Activated CD4-positive, alpha-beta T cell treated with anti-CD3 and anti-CD28 coated beads for 24 hours (primary cell): ENCODE measurements at places on chromosomes 7 and 10.

- no peak for DNase-seq
Observed at GRCh38 chr10:86899132-86899531, 58.3 kb downstream of the MMRN2 start.

DNA sequence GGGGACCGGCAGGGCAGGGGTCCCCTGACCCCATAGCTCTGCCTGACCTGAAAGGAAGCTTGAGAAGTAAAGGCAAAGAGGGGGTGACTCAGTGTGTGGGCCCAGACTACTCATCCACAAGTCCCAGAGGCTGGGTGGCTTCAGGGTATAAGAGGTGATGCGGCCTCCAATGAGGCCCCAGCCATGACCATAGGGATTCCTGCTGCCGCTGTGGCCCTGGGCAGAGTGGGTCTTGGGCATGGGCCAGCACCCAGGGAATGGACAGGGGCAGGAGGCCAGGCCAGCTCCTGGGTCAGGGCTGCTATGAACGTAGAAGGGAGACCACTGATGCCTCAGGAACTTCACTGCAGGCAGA lies 64.4 kb upstream of the EBF3 start:
- no peak for DNase-seq

DNA sequence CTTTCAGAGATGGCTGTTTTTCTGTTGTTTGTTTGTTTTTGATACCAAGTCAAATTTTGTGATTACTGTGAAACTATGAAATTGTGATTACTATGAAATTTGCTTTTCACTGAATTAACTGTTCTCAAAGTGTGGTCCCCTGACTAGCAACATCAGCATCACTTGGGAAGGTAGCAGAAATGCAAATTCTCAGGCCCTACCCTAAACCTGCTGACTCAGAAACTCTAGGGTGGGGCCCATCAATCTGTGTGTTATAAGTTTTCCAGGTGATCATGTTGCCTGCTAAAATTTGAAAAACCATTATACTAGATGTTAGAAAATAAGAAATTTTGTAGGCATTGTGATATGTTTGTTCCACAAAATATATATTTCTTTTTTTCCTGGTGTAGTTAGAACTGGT lies 1.2 kb downstream of the IFIT1B start:
- no peak for DNase-seq

DNA sequence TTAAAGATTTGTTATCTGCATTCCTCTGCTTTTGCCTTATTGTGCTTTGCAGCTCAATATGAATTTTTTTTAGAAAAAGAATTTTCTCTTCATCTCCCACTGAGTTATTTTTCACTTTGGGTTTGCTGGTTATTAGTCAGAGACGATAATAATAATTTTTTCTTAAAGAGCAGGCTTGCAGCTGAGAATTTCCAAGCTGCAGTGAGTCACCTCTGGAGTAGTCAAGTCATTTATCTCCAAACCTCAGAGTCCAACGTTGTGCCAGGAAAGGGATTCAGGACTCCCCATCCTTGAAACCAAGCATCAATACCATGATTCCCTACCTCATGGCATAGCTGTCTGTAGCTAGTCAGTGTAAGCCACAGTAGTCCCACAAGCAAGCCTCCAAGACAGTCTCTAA lies 15.2 kb upstream of the EGR2 start:
- no peak for DNase-seq

DNA sequence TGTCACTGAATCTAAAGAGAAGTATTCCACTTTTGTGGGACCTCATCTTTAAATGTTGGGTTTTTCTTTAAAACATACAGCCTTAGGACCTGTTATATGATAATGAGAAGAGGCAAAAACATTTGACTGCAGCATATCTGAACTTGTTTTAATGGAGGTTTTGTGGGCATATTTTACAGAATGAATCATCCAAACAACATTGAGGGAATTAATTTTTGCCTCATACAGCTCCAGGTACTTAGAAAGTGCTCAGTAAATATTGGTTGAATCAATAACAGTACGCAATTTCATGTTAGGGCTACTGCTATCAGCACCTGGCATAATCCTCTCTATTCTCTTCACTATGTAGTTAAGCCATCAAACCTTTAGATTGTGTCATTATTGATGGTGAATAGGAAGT lies 115.9 kb downstream of the MALRD1 start:
- DNase-seq, result no peak

GRCh38 chr10:90424730-90425129 lies 433.1 kb downstream of the HTR7 start:
- no peak for DNase-seq

DNA sequence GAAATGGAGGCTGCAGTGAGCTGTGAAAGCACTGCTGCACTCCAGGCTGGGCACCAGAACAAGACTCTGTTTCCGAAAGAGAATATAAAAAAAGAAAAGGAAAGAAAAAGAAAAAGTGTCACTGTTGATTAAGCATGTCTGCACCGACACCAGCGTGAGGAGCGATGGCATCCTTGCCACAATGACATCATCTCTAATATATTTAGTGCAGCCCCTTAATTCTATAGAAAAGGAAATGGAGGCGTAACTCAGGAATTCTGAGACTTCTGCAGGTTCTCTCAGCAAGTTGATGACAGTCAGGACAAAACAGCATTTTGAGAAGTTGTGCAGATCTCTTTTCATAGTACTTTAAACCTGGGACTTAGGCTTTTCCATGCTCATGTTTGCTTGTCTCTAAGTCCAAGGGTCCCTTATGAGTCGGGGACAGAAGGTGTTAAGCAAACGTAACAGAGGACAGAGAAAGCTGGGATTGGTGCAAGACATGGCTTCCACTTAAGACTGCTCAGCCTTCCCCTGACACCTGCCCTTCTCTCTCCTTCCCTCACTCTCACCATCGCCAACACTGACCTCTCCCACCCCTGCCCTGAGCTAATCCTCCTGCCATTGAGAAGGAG lies 16.9 kb upstream of the ANKRD1 start:
- no peak for DNase-seq

- no peak for DNase-seq
Observed at GRCh38 chr10:45470098-45471012, 96.3 kb downstream of the ALOX5 start.

- no peak for DNase-seq
Observed at GRCh38 chr7:155766966-155767916, 45.0 kb downstream of the SHH start.

DNA sequence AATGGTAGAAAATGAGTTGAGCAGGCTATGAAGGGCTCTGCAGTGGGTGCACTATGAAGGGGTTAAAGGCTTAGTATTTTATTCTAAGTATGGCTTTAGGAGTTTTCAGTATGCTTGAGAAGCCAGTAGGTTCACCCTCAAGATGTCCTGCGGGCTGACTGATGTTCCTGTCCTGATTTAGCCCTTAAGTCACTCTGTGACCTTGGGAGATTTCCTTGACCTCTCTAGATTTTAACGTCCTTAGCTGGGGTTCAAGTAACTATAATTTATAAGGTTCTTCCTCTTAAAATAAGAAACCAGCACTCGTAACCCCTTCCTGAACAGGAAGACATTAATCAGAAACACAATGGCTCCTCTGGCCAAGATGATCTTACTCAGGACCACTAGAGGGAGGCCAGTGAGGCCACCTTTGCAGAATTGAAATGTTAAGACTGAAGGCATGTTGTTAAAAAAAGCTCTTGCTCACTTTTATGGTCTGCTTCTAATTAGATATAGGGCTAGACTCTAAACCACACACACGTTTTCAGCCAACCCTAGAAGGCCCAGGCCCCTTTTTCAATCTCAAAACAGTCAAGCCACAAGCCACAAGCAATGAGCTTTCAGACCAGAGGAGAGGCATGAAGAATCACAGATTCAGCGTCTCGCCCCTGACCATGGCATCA lies 41.9 kb downstream of the CDK1 start:
- no peak for DNase-seq

DNA sequence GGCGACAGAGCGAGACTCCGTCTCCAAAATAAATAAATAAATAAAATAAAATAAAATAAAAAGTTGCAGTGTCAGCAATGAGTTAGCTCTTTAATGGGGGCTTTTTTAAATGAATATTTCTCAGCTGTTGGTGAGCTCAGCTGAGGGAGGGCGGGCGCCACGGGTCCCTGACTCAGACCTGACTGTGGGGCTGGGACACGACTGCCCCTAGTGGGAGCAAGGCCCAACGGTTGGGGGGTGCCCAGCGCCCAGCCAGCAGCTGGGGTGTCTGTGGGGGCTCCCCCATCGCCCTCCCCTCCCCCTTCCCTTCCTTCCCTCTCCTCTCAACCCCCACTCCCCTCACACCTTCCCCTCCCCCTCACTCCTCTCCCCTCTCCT lies 46.6 kb downstream of the PWWP2B start:
- DNase-seq, result peak; percentile 57

DNA sequence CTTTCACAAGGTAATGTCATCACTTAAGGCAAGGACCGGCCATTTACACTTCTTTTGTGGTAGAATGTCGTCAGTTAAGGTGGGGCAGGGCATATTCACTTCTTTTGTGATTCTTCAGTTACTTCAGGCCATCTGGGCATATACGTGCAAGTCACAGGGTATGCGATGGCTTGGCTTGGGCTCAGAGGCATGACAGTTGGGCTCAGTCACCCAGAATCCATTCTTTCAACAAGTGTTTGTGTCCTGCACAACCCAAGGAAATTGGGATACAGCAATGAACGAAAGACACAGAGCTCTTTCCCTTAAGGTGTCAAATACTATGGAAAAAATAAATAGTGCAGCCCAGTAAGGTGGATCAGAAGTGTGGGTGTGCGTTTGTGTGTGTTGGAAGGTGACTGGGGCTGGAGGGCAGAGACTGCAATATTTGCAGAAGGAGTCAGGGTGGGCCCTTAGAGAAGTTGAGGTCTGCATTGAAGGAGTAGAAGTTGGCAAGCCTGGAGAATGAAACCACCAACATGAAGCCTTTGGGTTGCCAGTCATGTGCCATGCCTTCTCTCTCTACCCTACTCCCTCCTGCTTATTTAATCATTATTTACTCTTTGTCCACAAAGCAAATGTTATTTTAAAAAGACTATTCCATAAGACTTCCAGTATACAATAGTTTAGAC lies 222.8 kb upstream of the PRKCQ start:
- DNase-seq, result no peak

GRCh38 chr7:45581271-45581780 lies 7.2 kb downstream of the ADCY1 start:
- no peak for DNase-seq

DNA sequence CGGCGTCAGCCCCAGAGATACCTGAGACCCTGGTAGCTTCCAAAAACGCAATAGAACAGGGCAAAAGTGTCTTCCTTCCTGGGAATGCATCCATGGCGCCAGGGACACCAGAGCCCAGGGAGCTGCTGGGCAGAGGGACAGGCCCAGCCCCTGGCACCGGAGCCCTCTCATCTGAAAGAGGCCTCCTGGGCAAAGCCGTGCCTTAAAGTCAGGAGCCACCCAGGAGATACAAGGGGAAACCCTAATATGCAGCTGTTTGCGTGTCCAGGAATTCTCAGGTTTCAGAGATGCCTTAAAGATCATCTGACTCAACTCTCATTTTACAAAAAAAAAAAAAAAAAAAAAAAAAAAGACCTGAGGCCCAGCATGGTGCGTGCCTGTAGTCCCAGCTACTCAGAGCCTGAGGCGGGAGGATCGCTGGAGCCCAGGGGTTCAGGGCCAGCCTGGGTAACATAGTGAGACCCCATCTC lies 28.0 kb downstream of the NUDT1 start:
- no peak for DNase-seq

- no peak for DNase-seq
Observed at GRCh38 chr7:72435366-72435765, 23.2 kb upstream of the CALN1 start.

DNA sequence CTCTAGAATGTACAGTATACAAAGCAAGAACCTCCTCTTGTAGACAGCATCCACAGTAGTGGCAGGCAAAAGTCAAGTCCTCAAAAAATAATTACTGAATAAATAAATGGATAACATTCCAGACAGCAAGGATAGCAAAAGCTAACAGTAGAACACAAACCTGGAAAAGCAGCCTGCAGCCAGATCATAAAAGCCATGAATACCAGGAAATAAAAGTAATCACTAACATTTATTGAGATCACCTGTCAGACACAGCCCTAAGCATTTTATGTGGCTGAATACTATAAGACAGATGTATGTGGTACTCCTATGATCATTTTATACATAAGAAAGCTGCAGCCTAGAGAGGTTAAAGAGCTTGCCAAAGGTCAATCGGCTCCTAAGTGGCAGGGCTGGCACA lies 34.0 kb downstream of the CUL2 start:
- DNase-seq, result no peak

GRCh38 chr10:105643660-105644059 lies 1002.6 kb downstream of the SORCS3 start:
- no peak for DNase-seq

GRCh38 chr10:113733635-113734034 lies 17.8 kb upstream of the PLEKHS1 start:
- no peak for DNase-seq

GRCh38 chr7:118214833-118215182 lies 9.7 kb upstream of the ANKRD7 start:
- no peak for DNase-seq

GRCh38 chr10:110081911-110082310 lies 74.1 kb downstream of the ADD3 start:
- DNase-seq, result no peak

DNA sequence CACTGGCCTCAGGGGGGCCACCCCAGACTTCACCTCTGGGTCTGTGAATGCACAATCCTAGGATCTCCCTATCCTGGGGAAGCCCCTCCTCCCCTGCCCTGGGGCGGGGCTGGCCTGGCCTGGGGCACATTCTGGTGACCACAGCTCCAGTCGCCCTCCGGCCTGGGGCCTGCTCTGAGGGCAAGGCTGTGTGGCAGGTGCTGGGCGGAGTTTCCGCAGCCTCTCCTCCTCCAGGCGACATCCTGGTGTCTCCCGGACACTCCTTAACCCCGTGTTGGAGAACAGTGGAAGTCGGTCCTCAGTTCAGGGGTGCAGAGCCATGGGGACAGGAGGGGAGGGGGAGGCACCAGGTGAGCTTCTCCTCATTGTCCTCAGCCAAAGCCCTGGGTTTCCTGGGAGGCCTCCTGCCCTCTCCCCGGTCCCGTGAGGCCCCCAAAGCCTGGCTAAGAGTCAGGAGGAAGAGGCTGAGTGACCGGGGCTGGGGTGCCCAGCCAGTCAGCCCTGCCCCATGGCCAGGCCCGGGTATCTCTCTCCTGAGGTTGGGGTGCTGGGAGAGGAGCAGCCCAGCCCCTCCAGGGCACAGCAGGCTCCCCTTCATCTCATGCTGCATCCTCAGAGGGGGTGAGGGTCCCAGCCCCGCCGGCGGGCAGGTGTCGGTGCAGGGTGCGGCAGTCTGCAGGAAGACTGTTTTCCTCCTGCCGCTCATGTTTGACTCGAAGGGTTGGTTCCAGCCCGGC lies 22.6 kb downstream of the UNCX start:
- no peak for DNase-seq

GRCh38 chr7:76020031-76020714 lies 25.8 kb upstream of the TMEM120A start:
- peak; percentile 63 for DNase-seq

GRCh38 chr10:28241741-28242399 lies 61.0 kb downstream of the MPP7 start:
- DNase-seq, result peak; percentile 27

- no peak for DNase-seq
Observed at GRCh38 chr10:129116371-129116770, 350.7 kb upstream of the MGMT start.
